ENCODE measurements at places on chromosomes 16 and 17. TPM values are rescaled to one million over a fixed set of nuclear protein-coding genes. Genes with fewer than 3 reads are reported as not detected.
A peak's percentile ranks its signal among the peaks of the same experiment; 100 is the strongest.

CCL7 gene
- total RNA-seq = not detected

- peak; percentile 77 for DNase-seq
These were observed 11.2 kb upstream of the PLEKHG4 start for GRCh38 chr16:67268136-67268579.

- no peak for DNase-seq
These were observed 135.8 kb downstream of the FOXL1 start for GRCh38 chr16:86714166-86714565.

GRCh38 chr17:19306160-19307111, 56.1 kb downstream of the B9D1 start:
- no peak for DNase-seq

DNA sequence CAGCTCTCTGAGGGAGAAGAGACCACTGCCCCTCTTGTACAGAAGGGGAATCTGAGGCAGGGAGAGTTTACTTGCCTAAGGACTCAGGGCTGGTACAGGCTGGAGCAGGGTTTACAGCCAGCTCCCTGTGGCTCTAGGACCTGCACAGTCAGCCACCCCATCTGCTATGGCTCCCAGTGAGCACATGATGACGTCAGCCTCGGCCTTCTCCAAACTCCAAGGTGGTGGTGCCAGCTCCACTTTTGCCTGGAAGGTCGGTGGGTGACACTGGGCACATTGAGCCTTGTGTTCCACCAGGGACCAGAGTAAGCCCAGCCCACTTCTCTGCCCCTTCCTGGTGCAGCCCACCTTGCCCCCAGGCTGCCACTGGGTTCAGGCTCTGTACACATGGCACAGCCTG, 202.2 kb downstream of the ENGASE start:
- DNase-seq = no peak
